ENCODE measurements at places on chromosomes 7 and 10.

- DNase-seq, result no peak
Measured at GRCh38 chr7:123724817-123725253, 24.0 kb downstream of the WASL start.

DNA sequence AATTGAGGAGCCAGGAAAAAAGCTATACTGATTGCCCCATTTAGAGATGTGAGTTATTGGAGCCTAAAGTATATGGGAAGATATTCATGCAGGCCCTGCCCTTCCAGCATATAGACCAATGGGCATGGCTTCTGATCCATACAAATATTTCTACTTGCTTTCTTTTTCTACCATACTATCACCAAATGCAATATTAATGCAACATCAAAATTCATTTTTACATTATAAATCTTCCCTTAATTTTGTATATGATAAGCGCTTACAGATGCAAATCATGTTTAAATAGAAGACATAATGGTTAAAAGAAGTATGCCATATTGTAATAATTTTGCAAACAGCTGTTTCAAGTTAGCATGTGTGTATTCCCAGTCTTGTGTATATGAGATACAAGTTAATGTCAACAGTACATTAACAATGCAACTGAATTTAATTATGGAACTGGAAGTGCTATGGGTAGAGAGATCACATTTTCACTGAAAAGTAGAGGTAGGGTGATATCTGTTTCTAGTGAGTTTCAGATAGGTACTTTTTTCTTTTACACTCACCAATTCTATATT is 24.6 kb upstream of the WNT16 start:
- no peak for DNase-seq

GRCh38 chr10:74529205-74529604 is 297.2 kb upstream of the KAT6B start:
- DNase-seq, result no peak

GRCh38 chr10:76352300-76352699 is 920.9 kb downstream of the LRMDA start:
- DNase-seq, result no peak

GRCh38 chr10:21521751-21522533 is 3.5 kb downstream of the SKIDA1 start:
- DNase-seq, result no peak

DNA sequence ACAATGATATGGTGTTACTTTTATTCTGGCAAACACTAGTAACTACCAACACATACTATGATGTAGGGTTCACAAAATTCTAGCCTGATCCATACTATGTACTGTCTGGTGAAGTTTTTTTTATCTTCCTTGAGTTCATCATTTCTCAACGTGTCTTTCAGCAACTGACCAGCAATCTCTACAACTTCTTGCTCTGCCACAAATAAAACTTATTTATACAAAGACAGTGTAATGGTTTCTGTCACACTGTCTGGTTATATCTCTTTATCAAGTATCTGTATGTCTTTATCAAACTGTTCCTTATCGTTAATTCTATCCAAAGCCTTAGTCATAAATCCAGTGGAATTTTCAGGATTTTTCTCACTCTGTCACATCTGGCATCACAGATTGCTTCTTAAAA is 69.7 kb downstream of the CUL2 start:
- no peak for DNase-seq

GRCh38 chr10:128064108-128064969 is 61.9 kb downstream of the MKI67 start:
- DNase-seq, result peak; percentile 72

DNA sequence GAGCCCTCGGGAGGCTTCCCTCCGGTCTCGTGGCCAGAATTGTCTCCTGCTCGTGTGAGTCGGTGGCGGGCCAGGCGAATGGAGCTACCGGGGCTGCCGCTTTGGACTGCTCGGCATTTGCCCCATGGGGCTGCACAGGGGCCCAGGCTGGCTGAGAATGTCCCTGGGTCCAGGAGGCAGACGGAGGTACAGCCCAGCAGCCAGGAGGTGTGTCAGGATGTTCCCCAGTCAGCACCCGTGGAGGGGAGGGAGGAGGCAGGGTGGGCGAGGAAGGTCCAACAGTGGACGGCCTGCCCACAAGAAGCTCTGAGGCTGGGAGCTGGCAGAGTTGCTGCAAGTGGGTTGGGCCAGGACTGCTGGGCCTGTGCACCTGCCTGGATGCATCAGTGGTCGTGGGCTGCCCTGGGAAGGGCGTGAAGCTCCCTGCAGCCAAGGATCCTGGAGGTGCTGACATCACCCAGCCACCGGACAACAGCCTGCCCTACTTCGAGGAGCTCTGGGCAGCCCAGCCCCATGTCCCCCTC is 46.4 kb downstream of the PDGFA start:
- DNase-seq, result no peak

DNA sequence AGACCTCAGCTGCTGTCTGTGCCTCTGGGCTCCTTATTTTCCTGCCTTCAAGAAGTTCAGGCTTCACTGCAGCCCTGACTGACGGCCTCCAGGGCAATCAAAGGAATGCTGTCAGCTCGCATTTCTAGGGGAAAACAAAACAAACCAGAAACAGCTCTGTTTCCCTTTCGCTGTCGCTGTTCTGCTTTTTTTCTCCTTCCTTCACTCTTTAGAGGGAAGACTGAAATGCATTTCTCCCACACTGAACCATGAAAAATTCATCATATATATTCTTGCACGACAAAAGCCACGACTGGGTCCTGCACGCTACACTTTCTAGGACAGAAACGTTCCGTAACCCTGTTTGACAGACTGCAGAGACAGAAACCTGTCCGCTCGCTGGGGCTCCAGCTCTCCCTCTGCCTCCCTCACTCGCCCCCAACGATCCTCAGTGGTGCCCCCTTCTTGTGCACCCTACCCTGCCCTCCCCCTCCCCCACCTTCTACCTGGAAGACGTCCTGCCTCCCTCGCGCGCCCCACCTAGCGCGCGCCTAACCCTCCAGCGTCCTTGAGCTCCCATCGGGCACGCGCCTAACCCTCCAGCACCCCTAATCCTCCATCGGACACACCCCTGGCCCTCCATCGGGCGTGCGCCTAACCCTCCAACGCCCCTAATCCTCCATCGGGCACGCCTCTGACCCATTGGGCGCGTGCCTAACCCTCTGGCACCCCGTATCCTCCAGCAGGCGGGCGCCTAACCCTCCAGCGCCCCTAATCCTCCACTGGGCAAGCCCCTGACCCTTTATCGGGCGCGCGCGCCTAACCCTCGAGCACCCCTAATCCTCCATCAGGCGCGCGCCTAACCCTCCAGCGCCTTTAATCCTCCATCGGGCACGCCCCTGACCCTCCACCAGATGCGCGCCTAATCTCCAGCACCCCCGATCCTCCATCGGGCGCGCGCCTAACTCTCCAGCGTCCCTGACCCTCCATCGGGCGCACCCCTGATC is 37.1 kb downstream of the SVOPL start:
- no peak for DNase-seq

- DNase-seq, result no peak
Measured at GRCh38 chr10:32393911-32394310, 47.0 kb upstream of the EPC1 start.

GRCh38 chr7:92834507-92835260 is 1.7 kb downstream of the CDK6 start:
- DNase-seq, result no peak

- no peak for DNase-seq
Measured at GRCh38 chr7:154568346-154568745, 434.6 kb downstream of the PAXIP1 start.

All from activated gamma-delta T cell treated with Interleukin-2 at 50 U/mL for 16 hours (primary cell).